NCI-H1092 (cell line): ENCODE measurements at places on chromosomes 2 and 18.

DNA sequence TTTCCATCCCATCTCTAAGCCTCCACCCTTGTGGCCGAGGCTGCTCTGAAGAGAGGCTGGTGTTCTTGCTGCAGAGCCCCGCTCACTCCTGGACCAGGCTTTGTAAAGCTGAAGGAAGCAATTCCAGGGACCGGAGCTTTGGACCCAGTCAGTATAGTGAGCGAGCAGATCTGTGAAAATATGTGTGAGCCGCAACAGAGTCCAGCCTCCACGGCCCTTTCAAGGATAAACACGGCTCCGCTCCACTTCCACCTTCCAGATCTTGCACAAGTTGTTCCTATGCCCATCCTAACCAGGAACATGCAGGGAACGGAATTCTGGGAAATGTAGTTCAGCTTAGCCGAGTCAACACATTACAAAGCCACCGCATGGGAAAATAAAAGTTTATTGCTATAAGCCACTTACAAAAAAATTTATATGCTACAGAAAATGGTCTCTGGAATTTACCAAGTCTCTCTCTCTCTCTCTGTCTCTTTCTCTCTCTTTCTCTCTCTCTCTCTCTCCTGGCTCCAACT is 151.7 kb upstream of the ZNF521 start:
- DNase-seq = no peak

- no peak for DNase-seq
These were observed 90.3 kb upstream of the RTN4 start for GRCh38 chr2:55140316-55141219.

DNA sequence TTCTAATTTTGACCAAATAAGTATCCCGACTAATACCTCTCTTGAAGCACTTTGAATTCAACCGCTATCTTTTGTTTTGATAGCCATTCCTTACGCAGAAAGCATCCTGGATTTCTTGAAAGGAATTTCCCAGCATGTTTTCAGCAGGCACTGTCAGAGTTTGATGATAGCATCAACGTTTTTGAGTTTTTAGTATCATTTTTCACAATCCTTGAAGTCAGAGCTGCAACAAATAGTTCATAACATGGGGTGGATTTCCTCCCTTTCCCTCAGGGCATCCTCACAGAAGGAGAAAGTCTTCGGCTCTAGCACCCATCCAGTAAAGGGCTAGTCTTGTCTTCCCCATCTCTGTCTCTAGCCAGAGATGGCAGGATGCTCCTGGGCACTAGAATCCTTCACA is 46.2 kb downstream of the ANKRD44 start:
- no peak for DNase-seq

- DNase-seq = no peak
These were observed 283.5 kb downstream of the PID1 start for GRCh38 chr2:228987441-228988155.

- DNase-seq = no peak
These were observed 46.2 kb upstream of the TRIM43B start for GRCh38 chr2:95530734-95531133.

DNA sequence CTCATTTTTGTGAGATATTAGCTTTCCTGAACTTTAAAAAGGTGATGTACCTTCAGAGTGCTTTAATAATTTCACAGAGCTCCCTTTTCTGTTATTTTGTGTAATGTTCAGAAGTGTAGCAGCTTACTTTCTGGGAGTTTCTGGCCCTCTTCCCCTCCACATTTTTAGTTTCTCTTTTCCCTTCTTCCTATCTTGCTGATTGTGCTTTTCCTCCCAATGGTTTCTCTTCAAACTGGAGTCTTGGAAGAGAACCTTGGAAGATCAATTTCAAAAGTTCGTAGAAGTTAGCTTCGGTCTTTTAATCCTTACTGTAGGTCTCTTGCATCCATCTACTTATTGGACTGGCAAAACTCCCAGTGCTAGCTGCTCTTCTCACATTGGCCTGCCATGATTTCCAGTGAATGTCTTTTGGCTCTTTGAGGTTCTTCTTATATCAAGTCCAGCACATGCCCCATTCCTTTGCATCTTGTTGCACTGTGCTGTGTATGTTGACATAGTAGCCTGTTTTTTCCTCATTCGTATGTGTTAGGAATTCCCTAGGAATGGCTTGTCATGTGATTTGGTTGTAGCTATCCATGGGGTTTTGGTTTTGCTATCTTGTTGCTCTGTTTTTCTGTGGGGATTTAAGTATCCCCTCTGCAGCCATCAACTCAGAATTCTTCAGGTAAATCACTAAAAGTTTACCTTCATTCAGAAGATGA is 7.8 kb downstream of the CCNT2 start:
- no peak for DNase-seq

GRCh38 chr18:40133253-40133652 is 1821.8 kb upstream of the PIK3C3 start:
- no peak for DNase-seq

GRCh38 chr18:58611395-58612131 is 17.3 kb downstream of the ALPK2 start:
- no peak for DNase-seq

- no peak for DNase-seq
These were observed 15.9 kb upstream of the SLC20A1 start for GRCh38 chr2:112629823-112630222.

DNA sequence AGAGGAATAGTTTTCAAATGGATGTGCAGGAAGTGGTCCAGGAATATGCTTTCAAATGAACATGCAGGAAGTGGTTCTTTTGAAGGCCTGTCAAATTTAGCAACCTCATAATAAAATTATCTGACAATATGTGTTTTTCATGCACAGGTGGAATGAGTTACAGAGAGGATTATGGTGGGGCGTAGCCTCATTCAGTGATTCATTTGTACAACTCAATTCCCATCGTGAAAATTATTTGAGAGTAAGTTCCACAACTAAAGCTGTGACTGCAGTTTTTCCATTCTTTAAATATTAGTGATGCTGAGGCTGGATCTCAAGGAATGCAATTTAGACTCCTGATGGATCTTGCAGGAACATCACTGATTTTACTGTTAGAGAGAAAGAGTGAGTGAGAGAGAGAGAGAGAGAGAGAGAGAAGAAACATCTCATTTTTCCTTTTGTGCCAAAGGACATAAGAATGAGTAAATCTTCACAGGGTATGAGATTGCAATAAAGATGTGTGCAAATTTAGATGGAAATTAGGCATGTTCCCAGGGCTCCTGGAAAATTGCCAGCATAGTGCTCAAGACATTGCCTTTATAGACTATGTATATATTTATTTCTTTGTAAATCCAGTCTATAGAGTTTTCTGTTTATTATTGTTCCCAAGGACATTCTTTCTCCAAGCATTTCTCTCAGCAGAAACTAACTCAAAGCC is 394.9 kb upstream of the ZEB2 start:
- no peak for DNase-seq

- DNase-seq = peak; percentile 48
These were observed 63.3 kb downstream of the FAM228A start for GRCh38 chr2:24238158-24238557.

- DNase-seq = no peak
These were observed 158.7 kb downstream of the CLIP4 start for GRCh38 chr2:29273685-29274611.

- DNase-seq = no peak
These were observed 21.4 kb downstream of the KIF3C start for GRCh38 chr2:25960920-25961319.

DNA sequence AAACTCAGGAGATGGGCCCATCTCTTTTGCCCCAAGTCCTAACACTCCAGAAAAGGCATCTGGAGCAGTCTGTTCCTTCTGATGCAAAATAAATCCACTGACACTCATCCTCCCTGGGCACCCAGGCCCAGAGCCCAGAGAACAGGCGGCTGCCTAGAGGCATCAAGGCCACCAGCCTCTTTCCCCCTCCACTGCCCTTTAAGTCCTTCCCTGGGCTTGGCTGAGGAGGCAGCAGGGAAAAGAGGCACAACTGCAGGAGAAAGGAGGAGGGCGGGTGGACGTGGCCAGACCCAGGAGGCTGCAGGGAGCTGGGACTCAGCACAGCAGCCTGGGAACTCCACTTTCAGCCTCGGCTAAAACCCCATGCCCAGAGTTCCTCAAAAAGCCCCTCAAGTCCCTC is 99.7 kb upstream of the ID2 start:
- DNase-seq = no peak

GRCh38 chr2:38671946-38672345 is 6.0 kb downstream of the GALM start:
- DNase-seq = no peak

DNA sequence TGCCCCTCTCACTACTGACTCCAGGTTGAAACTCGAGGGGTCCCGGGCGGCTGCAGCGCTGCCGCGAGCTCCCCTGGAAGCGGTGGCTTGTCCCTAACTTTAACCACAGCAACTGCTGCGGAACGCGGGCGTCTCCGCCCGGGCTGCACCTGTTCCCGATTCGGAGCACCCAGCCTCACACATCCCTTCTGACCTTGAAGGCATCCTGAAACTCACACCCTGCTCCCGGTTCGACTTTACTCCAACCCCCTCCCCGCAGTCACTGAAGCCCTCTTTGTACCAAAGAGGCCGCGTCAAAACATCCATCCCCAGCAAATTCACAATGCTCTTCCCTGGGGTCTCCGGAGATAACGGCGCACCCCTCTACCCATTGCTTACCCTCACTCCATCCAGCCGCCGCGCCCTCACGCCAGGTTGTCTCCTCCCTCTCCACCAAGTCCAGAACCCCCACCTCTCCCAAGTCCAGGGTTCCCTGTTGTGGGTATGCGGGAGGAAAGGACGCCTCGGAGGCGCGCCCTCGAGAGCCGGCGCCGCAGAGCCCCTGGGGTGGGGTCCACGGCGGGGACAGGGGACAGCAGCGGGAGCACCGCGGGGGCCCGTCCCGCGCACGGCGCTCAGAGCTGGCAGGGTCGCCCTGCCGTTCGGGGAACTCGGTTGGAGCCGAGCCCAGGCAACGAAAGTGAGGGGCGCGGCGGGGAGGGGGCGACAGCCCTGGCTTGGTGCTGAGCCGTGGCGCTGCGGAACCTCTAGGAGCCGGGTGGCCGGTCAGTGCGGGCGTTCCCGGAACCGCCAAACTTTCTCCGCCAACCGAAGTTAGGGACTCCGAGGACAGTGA is 934 bp downstream of the MYO5B start:
- no peak for DNase-seq

DNA sequence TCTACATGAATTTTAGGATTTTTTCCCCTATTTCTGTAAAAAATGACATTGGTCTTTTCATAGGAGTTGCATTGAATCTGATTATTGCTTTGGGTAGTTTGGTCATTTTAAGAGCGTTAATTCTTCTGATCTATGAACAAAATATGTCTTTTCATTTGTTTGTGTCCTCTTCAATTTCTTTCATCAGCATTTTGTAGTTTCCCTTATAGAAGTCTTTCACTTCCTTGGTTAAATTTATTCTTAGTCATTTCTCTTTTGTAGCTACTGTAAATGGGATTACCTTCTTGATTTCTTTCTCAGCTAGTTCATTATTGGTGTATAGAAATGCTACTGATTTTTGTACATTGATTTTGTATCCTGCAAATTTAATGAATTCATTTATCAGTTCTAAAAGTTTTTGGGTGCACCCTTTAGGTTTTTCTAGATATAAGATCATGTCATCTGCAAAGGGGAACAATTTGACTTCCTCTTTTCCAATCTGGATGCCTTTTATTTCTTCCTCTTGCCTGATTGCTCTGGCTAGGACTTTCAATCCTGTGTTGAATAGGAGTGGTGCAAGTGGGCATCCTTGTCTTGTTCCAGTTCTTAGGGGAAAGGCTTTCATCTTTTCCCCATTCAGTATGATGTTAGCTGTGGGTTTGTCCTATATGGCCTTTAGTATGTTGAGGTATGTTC is 36.6 kb upstream of the AAK1 start:
- no peak for DNase-seq

- DNase-seq = no peak
These were observed 21.1 kb downstream of the PPP1R1C start for GRCh38 chr2:182006595-182007341.

GRCh38 chr2:134692499-134692898 is 26.3 kb downstream of the TMEM163 start:
- DNase-seq = no peak

GRCh38 chr2:119012345-119013301 is 70.6 kb downstream of the MARCO start:
- no peak for DNase-seq

- DNase-seq = no peak
These were observed 25.1 kb downstream of the STEAP3 start for GRCh38 chr2:119248751-119249150.

DNA sequence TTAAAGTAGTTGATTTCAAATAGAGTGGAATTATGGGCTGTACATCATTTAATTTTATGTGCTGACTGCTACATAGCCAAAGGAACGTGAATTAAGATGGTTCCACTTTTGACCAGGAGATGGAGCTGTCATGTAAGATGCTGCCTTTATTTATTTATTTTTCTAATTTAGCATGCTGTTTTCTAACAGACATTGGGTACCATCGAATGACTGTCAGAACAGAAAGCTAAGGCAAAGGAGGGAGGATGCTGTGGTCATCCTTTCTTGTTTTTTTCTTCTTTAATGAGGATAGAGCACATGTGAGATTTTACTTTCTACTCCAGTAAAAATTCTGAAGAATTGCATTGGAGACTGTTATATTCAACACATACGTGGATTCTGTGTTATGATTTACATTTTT is at the start of gene SCN2A:
TSS of gene SCN2A (plus strand) at position 185 of the 400 bp plus-strand sequence. CDS start 56,410 bp downstream, outside the sequence.
- DNase-seq = peak; percentile 52

DNA sequence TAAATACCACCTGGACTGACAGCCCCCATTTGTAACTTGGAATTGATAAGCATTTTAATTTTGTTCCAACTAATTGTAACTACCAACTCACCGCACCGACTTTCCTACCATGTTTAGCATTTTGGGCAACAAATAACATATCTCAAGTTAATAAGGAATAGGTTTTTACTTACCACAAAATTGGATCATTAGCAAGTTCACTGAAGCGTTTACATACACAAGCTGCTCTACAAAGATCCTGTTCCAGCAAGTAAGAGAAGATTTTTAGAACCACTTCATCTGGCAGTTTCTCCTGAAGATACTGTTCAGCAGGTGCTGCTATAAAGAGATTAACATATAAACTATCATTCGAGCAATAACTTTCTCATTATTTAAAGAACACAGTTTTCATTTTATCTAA is 55.7 kb downstream of the MSH6 start:
- DNase-seq = no peak

GRCh38 chr2:38497670-38498037 is 105.1 kb downstream of the HNRNPLL start:
- DNase-seq = no peak

DNA sequence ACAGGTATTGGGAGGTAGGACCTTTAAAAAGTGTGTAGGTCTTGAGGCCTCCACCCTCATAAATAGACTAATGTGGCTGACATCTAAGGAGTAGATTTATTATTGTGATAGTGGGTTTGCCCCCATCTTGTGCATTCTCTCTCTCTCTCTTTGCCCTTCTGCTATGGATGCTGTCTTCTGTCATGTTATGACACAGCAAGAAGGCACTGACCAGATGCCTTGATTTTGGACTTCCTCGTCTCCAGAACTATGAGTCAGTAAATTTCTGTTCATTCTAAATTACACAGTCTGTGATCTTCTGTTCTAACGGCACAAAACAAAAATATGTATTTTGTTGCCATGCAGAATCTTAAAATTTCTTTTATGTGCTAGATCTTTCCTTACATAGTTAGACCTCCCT is 66.9 kb downstream of the ATAD2B start:
- DNase-seq = no peak
